Activated T-helper 2 cell treated with anti-CD3 and anti-CD28 coated beads, Interferon-gamma antibody, Interleukin-2, Interleukin-4, amounts not matched to agents 10 μg/mL and 5 μg/mL and 100 μg/mL, durations not matched to agents 14 hours and 24 hours and 36 hours (primary cell): ENCODE measurements at places on chromosomes 3 and 15. TPM values are rescaled to one million over a fixed set of nuclear protein-coding genes. Genes with fewer than 3 reads are reported as not detected.

RNF123 gene
- 43.0 and 45.1 TPM in 2 replicates for total RNA-seq

DNA sequence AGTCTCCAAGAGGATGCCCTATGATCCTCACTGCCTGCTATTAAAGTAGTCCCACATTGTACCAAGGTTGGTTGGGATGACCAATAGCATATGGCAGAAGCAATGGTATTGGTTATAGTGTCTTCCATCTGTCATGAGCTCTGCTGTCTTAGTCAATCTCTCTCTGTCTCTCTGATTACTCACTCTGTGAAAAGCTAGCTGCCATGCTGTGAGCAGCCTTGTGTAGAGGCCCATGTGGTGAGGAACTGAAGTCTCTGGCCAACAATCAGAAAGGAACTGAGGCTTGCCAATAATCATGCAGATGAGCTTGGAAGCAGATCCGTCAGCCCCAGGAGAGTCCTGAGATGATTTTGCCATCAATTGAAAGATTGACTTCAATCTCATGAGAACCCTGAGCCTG is 60.3 kb upstream of the CFAP161 start:
- no peak for DNase-seq

DNA sequence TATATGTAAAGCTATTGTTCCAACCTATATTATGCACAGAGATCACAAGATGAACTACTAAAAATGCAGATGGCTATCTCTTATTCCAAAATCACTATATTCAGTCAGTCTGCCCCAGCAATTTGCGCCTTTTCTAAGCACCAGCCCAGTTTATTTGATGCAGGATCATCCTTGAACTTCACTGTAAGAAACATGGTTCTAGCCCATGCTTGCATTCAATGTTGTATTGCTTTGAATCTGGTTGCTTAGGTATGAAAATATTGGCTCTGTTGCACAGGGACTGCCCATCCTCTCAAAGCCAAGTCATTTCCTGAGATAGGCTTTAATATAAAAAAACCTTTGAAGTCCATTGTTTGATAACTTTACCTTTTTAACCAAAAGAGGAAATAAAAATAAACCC is 170.5 kb upstream of the LRIG1 start:
- DNase-seq = no peak

TTC21A gene
- total RNA-seq = 0.55 TPM in 2 replicates

HYAL1 gene
- total RNA-seq = 0.23 and 0.59 TPM in 2 replicates

NOX5 gene
- total RNA-seq = 0.21 TPM in 1 of 2 replicates, not detected in the other

BCHE gene
- total RNA-seq = not detected in 2 replicates

DNA sequence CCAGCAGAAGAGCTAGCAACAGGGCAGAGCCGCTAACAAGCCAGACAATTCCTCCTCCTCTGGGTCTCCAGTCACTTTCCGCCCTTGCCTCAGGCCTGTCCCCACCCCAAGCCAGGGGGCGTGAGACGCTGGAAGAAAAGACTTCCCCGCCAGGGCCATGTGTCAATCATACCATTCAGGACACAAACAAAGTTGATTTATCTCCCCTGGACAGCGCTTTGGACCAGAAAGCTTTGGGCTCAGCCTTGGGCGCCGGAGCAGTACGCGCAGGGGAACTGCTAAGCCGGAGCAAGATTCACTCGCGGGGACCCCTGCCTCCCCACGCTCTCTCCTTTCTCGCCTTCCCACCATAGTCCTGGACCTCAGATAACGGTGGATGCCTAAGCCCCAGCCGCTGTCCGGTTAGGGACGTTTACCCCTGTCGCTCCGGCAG is 479 bp downstream of the LRRC2 start:
- DNase-seq = no peak

GRCh38 chr3:74623261-74623836 is 8.9 kb upstream of the CNTN3 start:
- no peak for DNase-seq

- no peak for DNase-seq
Observed at GRCh38 chr15:66877477-66878271, 175.6 kb downstream of the SMAD6 start.

DNA sequence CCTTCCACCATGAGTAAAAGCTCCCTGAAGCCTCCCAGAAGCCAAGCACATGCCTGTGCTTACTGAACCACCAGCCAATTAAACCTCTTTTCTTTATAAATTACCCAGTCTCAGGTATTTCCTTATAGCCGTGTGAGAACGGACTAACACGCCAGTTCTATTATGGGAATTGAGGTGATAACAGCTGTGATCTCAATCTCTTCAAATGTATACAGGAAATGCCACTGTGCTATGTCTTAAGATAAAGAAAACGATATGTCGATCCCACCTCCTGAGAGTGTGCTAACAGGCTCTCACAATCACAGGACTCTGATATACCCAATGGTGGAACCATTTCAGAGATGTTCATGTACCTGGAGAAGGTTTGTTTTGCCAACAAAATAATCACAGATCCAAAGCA is 26.2 kb downstream of the CHSY1 start:
- no peak for DNase-seq

NTRK3 gene
- total RNA-seq = 0.51 and 0.73 TPM in 2 replicates

CMTM8 gene
- 3.6 TPM in 2 replicates for total RNA-seq

- DNase-seq = no peak
Observed at GRCh38 chr3:141067206-141067974, 16.2 kb downstream of the SPSB4 start.

- DNase-seq = no peak
Observed at GRCh38 chr3:170350515-170351413, 6.8 kb upstream of the SKIL start.

DNA sequence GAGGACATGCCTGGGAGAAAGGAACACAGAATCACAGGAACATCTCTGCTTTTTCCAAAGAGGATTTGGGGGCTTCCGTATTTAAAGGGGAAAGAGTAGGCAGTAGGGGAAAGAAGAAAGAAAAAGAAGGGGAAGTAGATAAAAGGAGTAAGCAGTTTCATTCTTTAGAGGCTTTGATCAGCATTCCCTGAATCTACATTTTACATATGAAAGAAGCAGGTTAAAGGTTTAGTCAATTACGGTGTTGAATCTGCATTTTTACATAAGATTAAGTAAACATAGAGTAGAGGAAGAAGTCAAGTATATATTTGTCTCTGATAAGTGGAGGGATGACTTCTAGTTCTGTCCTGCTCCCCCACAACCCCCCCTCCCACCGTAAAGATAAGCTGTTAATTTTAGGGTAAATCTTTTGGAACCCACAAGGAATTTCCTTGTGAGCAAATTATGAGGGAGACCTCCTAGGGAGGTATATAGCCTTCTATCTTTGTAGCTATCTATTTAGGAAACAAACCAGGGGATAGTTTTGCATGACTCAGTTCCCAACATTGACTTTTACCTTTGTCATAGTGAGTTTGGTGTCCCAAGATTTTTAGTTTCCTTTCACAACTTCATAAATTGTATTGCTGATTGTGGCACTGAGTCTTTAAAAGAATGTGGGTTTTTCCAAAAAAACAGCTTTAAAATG is 8.7 kb upstream of the P2RY12 start:
- DNase-seq = no peak

DNA sequence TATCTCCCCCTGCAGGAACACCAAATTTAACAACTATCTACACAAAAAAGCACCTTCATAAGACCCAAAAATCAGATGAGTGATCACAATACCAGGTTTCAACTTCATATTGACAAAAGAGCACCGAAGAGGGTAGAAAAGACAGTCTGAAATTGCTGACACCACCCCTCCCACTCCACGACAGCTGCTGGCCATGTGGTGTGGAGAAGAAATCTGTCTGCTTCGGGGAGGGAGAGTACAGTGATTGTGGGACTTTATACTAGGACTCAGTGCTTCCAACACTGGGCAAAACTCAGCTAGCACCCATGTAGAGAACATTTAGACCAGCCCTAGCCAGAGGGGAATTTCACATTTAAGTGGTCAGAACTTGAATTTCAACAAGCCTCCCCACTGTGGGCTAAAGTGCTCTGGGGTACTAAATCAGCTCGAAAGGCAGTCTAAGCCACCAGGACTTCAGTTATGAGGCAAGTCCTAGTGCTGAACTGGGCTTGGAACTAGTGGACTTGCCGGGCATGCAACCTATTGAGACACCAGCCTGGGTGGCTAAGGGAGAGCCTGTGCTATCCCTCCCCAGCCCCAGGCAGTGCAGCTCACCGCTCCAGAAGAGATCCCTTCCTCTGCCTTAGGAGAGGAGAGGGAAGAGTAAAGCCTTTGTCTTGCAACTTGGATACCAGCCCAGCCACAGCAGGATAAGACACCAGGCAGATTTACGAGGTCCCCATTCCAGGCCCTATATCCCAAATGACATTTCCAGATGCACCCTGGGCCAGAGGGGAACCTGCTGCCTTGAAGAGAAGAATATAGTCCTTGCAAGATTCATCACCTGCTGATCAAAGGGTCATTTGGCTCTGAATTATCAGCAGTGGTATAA is 44.6 kb upstream of the POU1F1 start:
- DNase-seq = no peak

STAB1 gene
- 0.07 TPM in 1 of 2 replicates, not detected in the other for total RNA-seq

DNA sequence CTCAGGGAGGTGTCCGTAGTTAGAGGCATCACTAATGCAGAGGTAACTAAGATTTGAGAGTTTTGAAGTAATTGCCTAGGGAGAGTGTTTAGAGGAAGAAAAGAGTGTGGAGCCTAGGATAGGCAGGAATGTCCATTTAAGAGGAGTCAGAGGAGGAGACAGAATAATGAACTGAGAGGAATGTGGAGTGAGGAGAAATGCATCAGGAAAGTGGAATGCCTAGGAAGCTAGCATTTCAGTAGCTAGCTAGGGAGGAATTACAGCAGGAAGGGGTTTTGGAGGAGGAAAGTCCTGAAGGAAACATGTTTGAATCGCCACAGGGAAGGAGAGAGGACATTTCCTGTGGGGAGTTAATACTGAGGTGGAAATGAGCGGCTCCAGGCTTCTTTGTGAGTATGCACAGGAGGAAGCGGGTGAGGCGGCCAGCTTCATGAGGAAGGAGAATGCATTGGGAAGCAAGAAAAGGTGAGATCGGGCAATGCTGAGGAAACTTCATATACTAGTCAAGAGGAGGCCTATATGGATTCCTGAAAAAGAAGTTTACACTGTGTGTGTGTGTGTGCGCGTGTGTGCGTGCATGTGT is 154.3 kb downstream of the TMEM108 start:
- DNase-seq = no peak
